Activated CD4-positive, alpha-beta T cell treated with anti-CD3 and anti-CD28 coated beads for 1 hour (primary cell): ENCODE measurements at places on chromosomes 4 and X.

GRCh38 chr4:9962611-9963314 is 58.5 kb downstream of the SLC2A9 start:
- no peak for DNase-seq

GRCh38 chrX:136259543-136259942 is 8.3 kb upstream of the MAP7D3 start:
- no peak for DNase-seq

DNA sequence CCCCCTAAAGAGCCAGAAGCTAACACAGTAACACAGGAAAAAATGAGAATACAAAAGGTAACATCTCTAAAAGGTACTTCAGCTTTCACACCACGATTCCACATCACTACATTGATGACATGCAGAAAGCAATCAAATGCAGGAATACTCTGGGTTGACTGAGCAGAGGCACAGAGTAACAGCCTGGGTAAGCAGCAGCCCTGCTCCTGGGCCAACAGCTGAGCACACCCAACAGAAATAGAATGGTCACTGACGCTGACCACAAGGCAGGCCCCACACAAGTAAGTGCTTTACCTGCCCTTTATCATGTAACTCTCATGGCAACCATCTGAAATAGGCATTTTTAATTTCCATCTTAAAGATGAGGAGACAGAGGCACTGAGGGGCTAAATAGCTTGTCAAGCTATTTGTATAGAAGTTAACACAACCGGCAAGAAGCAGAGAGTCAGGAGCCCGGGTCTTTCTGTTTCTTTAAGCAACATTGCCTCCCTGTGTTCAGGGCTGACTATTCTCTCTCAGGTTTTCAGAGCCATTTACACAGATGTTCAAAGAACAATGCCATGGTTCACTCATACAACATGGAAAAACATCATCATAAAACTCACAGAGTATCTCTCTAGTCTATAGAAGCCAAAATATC is 168.9 kb downstream of the ZNF674 start:
- DNase-seq = no peak

- DNase-seq = no peak
Measured at GRCh38 chr4:55127521-55127920, 2.1 kb upstream of the KDR start.

GRCh38 chrX:134144231-134144630 is 92.8 kb upstream of the CCDC160 start:
- no peak for DNase-seq

- no peak for DNase-seq
Measured at GRCh38 chrX:111386615-111387233, 25.3 kb downstream of the DCX start.

- no peak for DNase-seq
Measured at GRCh38 chr4:106604319-106605051, 235.9 kb upstream of the GIMD1 start.

GRCh38 chrX:114332766-114333165 is 251.1 kb upstream of the HTR2C start:
- DNase-seq = no peak

DNA sequence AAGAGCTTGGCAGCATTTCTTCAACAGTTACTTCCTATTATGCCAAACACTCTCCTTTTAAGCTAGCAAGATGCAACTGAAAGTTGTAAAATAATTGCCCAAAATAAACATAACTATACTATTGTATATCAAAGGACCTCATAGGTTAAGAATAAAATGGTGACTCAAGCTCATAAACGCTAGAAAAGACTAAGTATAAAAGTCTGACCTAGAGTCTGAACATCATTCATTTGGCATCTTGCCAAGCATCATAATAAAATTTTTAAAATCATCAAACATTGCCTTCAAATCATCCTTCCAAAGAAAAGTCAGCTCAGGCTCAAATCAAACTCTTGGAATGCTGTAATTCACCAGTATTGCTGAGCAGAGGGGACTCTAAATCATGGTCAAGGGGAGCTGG is 281.2 kb downstream of the QDPR start:
- no peak for DNase-seq

GRCh38 chr4:78244705-78245485 is 187.8 kb downstream of the FRAS1 start:
- no peak for DNase-seq

DNA sequence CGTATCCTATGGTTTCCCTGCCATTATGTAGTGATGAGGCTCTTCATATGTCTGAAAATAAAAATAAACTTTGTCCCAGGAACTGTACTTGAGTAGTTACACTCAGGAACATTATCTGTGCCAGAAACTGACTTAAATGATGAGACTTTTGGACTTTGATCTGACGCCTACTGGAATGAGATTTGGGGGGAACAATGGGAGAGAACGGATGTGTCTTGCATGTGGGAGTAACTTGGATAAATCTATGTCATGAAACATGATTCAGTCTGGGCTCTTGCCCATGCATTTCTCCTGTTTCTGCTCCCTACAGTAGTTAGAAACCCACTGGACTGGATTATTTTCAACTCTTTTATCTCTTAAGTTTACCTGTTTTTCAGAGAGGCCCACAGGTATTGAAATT is 2351.4 kb downstream of the PCDH7 start:
- no peak for DNase-seq

- DNase-seq = no peak
Measured at GRCh38 chrX:41043196-41043595, 42.0 kb upstream of the USP9X start.
